ENCODE measurements at places on chromosomes 7 and 10.

GRCh38 chr7:12111422-12112405 lies 99.4 kb upstream of the TMEM106B start:
- DNase-seq, result no peak

GRCh38 chr7:24706211-24707170 lies 50.8 kb downstream of the GSDME start:
- DNase-seq, result no peak

DNA sequence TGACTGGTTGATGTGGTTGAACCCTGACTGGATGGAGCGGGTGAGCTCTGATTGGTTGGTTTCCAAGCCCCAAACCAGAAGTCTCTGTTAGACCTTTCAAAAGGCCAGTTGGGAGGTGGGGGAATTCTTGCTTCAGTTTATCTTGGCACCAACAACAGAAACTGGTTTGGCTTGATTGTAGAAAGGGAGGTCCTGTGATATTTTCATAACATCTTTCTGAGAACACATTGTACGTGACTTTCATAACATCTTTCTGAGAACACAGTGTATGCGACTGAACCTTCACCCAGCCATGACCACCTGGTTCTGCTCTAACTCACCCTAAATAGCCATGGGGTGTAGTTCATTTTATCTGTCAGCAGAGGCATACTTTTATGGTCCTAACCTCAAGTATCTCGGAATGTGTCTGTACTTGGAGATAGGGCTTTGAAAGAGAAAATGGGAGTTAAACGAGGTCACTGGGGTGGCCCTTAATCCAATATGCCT lies 88.3 kb downstream of the GALNT17 start:
- no peak for DNase-seq

- DNase-seq, result no peak
Observed at GRCh38 chr10:104639590-104640338, 1.3 kb upstream of the SORCS3 start.

GRCh38 chr10:31133792-31134310 lies 102.2 kb upstream of the ZNF438 start:
- DNase-seq, result no peak

Measured in HT1080 (cell line).